ENCODE measurements at places on chromosomes 7 and 10. TPM values are rescaled to one million over a fixed set of nuclear protein-coding genes. Genes with fewer than 3 reads are reported as not detected.

SPDYE6 gene
- not detected for total RNA-seq

FFAR4 gene
- total RNA-seq, result not detected

SLC13A1 gene
- total RNA-seq, result not detected

VTI1A gene
- total RNA-seq, result 34.2 TPM

CPEB3 gene
- 1.4 TPM for total RNA-seq

RBM20 gene
- total RNA-seq, result 0.61 TPM

FOXI2 gene
- not detected for total RNA-seq

OR13A1 gene
- total RNA-seq, result not detected

DNA sequence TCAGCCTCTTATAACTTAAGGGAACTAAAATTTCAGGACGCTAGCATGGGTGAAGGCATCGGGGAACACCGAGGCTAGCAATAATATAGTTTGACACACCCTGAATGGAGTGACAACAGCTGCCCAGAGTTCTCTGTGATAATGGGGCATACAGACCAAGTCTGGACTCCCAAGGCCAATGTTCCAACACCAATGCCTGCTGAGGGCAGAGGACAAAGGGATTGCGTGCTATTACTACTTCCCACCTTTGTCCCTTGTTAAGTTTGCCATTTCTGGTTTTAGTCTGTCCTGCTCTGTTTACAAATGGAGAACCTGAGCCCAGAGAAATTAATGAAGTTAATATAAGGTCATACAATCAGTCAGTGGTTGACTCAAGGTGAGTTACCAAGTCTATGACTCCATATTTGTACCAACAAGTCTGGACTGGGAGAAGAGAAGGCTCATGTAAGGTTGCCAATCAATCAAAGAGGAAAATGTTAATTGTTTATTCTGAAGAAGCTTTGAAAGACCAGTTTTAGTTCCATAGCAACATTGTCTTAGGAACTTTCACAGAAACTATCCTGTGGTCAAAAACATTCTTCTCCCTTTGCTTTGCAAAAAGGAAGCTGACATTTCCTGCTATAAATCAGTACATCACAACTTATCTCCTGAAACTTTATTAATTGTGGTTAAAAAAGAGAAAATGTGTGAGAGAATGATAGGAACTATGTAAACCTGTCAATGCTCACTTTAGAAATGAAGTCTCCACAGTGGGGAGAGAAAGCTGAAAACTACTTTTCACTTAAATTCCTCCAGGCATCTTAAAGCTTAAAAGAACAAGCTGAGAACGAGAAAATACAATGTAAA, 74.5 kb downstream of the CCDC6 start:
- H3K27ac ChIP-seq, result no peak overlapping the region
- H3K4me3 ChIP-seq, result no peak overlapping the region
- no peak for DNase-seq
- H3K36me3 ChIP-seq, result peaks cover 4% of the 10 kb centered on the region

GRCh38 chr7:116242178-116242577, 31.8 kb downstream of the TES start:
- H3K4me1 ChIP-seq, result peaks cover 8% of the 10 kb centered on the region
- no peak overlapping the region for H3K4me3 ChIP-seq
- no peak for DNase-seq
- H3K27me3 ChIP-seq, result no peaks in the 10 kb centered on the region

DNA sequence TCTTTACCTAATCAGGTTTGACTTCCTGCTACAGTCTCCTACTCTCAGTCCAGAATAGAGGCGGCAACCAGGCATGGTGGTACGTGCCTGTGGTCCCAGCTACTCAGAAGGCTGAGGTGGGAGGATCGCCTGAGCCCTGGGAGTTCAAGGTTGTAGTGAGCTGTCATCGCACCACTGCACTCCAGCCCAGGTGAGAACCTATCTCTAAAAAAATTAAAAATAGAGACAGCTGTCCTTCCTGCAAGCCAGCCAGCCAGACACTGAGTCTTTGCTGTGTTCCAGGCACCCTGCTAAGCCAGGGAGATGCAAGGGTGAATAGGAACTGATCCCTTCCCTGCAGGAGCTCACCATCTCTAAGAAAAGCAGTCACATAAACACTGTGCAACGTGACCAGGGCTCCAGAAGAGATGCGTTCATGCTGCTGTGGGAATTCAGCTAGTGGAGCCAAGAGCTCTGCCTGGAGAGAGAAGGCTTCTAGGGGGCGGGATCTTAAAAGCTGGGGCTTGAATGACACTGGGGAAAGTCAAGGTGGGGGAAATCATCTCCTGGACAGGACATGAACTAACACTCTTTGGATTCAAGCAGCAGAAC, 22.1 kb upstream of the SLIT1 start:
- no peak overlapping the region for H3K27ac ChIP-seq
- H3K4me1 ChIP-seq, result no peaks in the 10 kb centered on the region
- no peak for DNase-seq
- H3K36me3 ChIP-seq, result no peaks in the 10 kb centered on the region

- H3K27me3 ChIP-seq, result peaks cover 58% of the 10 kb centered on the region
- DNase-seq, result no peak
- H3K4me3 ChIP-seq, result peak overlapping the region; percentile 52
- H3K4me1 ChIP-seq, result peaks cover 75% of the 10 kb centered on the region
- H3K36me3 ChIP-seq, result no peaks in the 10 kb centered on the region
- no peak overlapping the region for H3K27ac ChIP-seq
Measured at GRCh38 chr10:114401195-114401791, 3.0 kb downstream of the AFAP1L2 start.

DNA sequence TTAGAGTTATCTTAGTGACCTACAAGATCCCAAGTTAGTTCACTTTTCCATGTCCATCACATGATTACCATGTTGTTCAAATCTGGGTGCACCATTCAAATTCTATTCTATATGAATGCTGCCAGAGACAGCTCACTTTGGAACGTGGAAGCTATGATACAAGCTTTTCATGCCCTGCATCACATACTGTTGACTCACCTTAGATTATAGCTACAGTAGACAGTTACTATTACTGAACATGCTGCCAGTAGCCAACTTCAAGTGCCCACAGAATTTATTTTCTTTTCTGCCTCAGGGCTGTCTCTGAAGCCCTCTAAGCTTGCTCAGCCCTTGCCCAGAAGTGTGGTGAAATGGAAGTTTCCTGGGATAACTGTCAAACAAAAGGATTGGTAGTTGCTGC, 231.1 kb downstream of the GPR158 start:
- no peak overlapping the region for H3K4me3 ChIP-seq
- no peaks in the 10 kb centered on the region for H3K4me1 ChIP-seq
- H3K36me3 ChIP-seq, result no peaks in the 10 kb centered on the region
- no peak for DNase-seq

- peaks cover 21% of the 10 kb centered on the region for H3K27me3 ChIP-seq
- no peak overlapping the region for H3K27ac ChIP-seq
- no peaks in the 10 kb centered on the region for H3K36me3 ChIP-seq
Measured at GRCh38 chr7:73746378-73746777, 7.8 kb upstream of the ABHD11 start.

- H3K27me3 ChIP-seq, result peaks cover 4% of the 10 kb centered on the region
- H3K4me3 ChIP-seq, result no peak overlapping the region
- H3K27ac ChIP-seq, result no peak overlapping the region
- H3K4me1 ChIP-seq, result peaks cover 29% of the 10 kb centered on the region
Measured at GRCh38 chr7:101134399-101134980, 7.6 kb downstream of the SERPINE1 start.

DNA sequence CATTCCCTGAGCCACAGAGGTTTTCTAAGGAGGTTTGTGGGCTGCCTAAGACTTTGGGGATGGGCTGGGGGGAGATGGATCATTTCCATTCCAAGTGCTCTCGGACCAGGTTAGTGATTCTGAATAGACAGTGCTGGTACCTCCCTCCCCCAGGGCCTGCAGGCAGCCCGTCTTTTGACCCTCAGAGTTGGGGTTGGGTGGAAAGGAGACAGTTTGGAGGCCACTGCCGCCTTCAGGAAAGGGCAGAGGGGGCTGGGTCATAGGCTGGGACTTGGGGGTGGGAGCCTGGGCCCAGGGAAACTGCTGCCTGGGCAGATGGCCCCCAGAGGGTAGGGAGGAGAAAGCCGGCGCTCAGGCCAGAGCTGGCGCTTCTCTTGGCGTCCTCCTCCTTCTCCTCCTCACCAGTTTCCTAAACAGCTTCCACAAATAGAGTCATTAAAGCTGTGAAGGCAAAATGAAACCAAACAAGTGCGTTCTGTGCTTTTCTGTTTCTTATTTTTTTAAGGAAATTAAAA, 4.4 kb downstream of the UNC5B start:
- H3K27me3 ChIP-seq, result peaks cover 78% of the 10 kb centered on the region
- no peak overlapping the region for H3K27ac ChIP-seq
- H3K36me3 ChIP-seq, result no peaks in the 10 kb centered on the region
- H3K4me3 ChIP-seq, result peak overlapping the region; percentile 70
- DNase-seq, result no peak

DNA sequence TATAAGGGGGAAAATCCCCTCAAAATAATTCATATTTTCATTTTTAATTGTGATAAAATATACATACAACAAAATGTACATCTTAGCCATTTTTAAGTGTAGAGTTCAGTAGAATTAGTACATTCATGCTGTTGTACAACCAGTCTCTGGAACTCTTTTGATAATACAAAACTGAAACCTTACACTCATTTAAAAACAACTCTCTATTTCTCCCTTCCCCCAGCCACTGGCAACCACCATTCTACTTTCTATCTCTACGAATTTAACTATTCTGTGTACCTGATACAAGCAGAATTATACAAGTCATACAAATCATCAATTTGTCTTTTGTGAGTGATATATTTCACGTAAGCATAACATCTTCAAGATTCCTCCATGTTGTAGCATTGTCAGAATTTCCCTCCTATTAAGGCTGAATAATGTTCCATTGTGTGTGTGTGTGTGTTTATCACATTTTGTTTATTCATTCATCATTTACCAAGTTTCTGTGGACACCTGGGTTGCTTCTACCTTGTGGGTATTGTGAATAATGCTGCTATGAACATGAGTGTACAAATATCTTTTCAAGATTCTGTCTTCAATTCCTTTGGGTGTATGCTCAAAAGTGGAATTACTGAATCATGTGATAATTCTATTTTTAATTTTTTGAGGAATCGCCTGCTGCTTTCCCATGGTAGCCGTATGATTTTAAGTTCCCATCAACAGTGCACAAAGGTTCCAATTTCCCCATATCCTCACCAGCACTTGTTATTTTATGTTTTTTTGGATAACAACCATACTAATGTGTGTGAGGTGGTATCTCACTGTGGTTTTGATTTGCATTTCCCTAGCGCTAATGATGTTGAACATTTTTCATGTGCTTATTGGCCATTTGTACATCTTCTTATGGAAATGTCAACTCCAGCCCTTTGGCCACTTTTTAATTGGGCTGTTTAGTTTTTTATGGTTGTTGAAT, 4.7 kb upstream of the EBLN1 start:
- DNase-seq, result no peak
- no peaks in the 10 kb centered on the region for H3K36me3 ChIP-seq
- H3K4me1 ChIP-seq, result no peaks in the 10 kb centered on the region
- H3K27me3 ChIP-seq, result no peaks in the 10 kb centered on the region

DNA sequence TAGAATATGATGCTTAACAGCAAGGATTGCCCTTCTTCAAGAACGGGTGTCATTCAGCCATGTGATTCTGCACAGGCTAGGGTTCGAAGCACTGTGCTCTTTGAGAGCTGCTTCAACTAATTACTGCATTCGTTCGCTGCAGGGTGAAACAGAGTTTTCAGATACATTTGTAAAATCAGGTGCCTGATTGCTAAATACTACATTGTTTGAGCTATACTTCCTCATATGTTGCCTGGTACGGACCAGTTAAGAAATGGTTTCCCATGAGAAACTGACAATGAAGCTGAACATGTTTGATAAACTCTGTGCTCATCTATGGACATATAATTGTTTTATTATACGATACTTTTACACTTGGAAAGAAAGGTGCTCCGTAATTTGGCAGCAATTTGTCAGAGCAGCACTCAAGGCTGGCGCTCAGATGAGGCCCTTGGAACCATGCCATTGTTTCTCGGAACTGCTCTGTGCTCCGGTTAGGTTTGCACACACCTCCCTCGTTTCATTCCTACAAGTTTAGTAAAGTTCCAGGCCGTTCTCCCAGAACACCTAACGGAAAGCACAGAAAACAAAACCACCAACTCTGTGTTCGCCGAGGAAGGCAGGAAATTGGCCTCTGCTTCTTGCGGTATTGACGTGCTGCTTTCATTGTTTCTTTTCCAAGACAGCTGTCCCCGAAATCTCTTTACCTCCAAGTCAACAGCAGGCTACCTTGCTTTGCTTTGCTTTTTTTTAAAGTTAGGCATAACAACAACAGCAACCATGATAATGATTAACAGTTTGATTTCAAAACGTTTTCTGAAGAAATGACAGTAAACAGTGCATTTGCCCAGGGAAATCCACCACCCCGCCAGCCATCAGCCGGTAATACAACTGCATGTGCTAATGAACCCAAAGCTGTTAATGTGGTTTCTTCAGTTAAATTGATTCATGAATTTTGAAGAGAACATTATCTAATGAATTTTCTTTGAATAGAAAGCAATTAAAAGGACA, 206.9 kb downstream of the EBF3 start:
- H3K4me1 ChIP-seq, result peaks cover 33% of the 10 kb centered on the region
- H3K4me3 ChIP-seq, result no peak overlapping the region
- H3K27me3 ChIP-seq, result no peaks in the 10 kb centered on the region
- peaks cover 3% of the 10 kb centered on the region for H3K36me3 ChIP-seq
- DNase-seq, result no peak

- no peaks in the 10 kb centered on the region for H3K27me3 ChIP-seq
- DNase-seq, result no peak
- no peak overlapping the region for H3K27ac ChIP-seq
- H3K36me3 ChIP-seq, result peaks cover 8% of the 10 kb centered on the region
- no peak overlapping the region for H3K4me3 ChIP-seq
Measured at GRCh38 chr10:97669571-97669970, 17.5 kb downstream of the AVPI1 start.

DNA sequence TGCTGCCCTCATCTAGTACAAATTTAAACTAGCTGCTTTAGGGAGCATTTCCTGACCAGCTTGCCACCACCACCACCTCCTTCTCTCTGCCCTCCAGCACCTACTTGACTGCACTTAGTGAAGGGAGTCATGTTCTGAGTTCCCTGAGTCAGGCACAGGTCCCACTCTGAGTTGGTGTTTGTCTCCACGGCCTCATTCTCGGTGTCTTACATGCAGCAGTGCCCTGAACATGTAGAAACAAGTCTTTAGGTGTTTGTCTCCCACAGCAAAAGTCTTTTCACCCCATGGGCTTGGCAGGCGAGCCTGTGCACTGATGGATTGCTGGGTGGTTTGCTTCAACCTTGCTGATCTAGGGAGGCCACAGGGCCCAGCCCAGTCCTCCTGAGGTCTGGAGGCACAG, 16.9 kb downstream of the TSPAN14 start:
- H3K27ac ChIP-seq, result peak overlapping the region; percentile 72
- H3K36me3 ChIP-seq, result peaks cover 12% of the 10 kb centered on the region
- H3K4me1 ChIP-seq, result peaks cover 74% of the 10 kb centered on the region
- no peak overlapping the region for H3K4me3 ChIP-seq

GRCh38 chr7:111762211-111762610, 199.9 kb upstream of the IMMP2L start:
- no peak overlapping the region for H3K4me3 ChIP-seq
- no peak overlapping the region for H3K27ac ChIP-seq
- no peaks in the 10 kb centered on the region for H3K36me3 ChIP-seq
- no peaks in the 10 kb centered on the region for H3K27me3 ChIP-seq
